ENCODE measurements at places on chromosomes 6 and 20.

DNA sequence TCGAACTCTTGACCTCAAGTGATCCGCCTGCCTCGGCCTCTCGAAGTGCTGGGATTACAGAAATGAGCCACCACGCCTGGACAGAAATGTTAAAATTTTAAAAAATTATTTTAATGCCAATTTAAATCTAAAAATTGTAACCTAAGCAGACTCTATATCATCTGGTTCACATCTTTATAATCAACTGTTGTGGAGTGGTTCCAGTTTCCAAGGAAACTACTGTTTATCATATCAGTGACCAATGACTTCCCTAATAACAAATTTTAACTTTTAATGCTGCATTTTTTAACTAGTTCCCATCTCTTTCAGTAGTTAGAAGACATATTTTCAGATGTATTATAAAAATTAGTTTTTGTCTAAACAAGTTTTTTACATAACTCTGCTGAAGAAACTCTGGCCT is 5.2 kb upstream of the BTN3A2 start:
- no peak for DNase-seq

DNA sequence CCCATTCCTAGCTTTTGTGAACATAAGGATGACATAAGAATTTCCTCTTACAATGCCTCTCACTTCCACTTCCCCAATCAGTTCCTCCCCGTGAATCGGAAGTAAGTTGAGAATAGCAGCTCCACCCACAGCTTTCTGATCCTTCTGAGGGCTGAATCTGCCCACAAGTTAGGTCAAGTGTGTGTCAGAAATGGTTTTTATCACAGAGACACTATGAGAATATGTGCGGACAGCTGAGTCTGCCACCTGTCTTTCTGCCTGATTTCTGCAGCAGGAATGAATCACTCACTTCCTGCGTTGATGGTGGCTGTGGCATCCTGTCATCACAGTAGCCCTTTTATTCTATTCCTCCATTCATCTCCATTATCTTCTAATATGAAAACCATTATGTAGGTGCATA is 70.2 kb downstream of the RIN2 start:
- peak; percentile 12 for DNase-seq

GRCh38 chr6:135722190-135722589 is 129.3 kb upstream of the PDE7B start:
- no peak for DNase-seq

DNA sequence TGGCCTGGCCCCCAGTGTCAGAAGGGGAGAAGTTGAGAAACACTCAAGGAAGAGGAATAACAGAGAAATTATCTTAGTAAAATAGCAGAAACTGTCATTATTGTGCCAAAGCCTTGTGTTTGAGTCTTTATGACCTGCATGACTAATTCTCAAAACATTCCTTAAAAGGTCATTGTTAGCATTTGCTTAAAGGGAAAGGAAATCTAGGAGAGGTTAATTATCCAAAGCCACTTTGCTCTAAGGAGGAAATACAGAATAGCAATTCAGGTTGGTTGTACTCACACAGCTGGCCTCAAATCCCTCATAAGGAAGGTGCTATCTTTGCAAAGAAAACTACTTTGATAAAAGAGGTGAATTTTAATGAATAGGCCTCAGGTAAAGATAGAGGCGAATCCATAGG is 516.7 kb downstream of the CBLN4 start:
- DNase-seq = no peak

- no peak for DNase-seq
Measured at GRCh38 chr20:4243071-4243470, 227.7 kb upstream of the RNF24 start.

DNA sequence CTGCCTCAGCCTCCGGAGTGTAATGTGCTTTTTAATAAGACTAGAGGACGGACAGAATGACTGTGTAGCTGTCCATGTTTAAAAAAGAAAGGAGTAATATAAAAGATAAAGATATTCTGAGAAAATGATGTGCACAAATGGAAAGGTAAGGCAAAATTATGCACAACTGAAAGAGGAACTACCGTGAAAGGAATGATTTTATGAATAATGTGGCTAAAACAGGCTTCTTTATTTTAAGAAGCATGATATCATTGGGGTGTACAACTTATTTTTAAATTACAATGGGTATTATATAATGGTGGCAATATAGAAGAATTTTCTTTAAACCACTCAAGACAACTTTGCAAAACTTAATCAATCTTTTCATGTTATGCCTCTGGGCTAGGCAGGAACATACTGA is 78.1 kb downstream of the FIG4 start:
- no peak for DNase-seq
